SHP77 treated with DMSO at 0.1 percent for 48 hours (cell line): ENCODE measurements at places on chromosomes 5 and 9.

DNA sequence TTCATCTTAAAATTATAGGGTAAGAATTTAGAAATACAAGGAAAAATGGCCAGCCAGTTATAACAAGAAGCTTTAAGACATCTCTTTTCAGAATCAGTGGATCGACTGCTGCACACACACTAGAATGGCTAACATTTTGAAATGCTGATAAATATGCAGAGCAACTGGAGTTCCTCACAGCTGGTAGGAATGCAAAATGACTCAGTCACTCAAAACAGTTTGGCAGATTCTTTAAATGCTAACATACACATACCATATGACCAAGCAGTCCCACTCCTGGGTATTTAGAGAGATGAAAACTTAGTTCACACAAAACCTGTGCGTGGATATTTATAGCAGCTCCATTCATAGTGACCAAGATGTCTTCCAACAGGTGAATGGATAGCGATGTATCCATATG lies 23.2 kb upstream of the PSAT1 start:
- DNase-seq: no peak

GRCh38 chr9:68627594-68627993 lies 77.4 kb upstream of the PIP5K1B start:
- no peak for DNase-seq

DNA sequence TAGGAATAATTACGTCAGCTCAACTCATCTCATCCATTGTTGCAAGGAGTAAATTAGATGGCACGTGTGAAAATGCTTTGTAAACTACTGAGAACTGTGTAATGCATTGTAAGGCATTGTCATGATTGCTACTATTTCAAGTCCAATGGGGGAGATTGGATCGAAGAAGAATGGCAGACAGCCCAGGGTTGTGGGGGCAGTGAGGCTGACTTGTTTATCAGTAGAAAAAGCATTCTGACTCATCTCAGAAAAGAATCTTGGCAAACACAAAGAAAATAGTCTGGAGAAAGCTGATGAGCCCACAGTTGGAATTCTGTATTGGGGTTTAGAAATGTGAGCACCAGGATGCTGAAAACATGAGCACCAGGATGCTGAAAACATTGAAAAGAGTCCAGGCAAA lies 28.0 kb upstream of the DAP start:
- no peak for DNase-seq

DNA sequence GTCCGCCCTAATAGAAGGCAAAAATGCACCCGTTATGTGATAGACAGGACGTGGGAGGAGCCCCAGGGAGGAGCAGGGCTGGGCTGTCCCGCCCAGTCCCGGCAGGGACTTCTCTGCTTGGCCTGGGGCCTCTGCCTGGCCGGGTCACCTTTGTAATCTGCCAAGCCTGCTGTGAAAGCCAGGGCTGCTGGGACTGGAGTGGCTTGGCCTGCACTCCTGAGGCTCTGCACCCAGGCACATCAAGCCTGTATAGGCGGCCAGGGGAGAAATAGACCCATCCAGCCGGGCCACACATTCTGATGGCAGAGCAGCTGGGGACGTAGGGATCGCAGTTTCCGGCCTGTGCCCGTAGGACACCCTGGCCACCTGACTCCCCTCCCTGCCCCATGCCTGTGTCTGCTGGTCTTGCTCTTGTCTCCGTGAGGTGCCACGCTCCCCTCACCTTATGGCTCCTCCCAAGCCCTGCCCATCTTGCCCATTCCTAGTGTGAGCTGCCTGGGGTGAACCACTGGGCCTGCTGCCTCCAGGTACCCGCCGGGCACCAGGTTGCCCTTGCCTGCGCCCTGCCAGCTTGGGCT lies 28.1 kb downstream of the DYNC2I2 start:
- no peak for DNase-seq

- DNase-seq: no peak
Measured at GRCh38 chr5:176542596-176543427, 5.6 kb upstream of the RNF44 start.

DNA sequence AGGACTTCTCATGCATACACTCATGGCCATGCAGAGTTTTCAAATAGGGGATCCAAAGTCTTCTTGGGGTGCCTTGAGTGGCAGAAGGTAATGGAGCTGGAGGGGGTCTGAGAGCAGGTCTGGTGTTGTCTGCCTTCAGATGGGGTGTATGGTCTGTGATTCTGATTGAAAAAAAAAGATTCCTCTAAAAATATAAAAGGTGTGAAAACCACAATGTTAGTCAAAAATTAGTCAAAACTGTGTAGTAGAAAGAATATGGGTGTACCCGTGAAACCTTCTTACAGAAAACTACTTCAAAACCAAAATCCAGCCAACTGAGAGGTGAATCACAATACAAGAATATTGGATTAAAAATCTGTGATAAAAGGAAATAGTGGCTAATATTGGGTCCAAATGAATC lies 20.1 kb downstream of the DOCK2 start:
- no peak for DNase-seq

GRCh38 chr5:179235416-179236400 lies 109.6 kb downstream of the ADAMTS2 start:
- no peak for DNase-seq

- DNase-seq: no peak
Measured at GRCh38 chr5:10842823-10843222, 81.8 kb upstream of the DAP start.

GRCh38 chr5:123696921-123697341 lies 185.0 kb downstream of the CSNK1G3 start:
- no peak for DNase-seq

DNA sequence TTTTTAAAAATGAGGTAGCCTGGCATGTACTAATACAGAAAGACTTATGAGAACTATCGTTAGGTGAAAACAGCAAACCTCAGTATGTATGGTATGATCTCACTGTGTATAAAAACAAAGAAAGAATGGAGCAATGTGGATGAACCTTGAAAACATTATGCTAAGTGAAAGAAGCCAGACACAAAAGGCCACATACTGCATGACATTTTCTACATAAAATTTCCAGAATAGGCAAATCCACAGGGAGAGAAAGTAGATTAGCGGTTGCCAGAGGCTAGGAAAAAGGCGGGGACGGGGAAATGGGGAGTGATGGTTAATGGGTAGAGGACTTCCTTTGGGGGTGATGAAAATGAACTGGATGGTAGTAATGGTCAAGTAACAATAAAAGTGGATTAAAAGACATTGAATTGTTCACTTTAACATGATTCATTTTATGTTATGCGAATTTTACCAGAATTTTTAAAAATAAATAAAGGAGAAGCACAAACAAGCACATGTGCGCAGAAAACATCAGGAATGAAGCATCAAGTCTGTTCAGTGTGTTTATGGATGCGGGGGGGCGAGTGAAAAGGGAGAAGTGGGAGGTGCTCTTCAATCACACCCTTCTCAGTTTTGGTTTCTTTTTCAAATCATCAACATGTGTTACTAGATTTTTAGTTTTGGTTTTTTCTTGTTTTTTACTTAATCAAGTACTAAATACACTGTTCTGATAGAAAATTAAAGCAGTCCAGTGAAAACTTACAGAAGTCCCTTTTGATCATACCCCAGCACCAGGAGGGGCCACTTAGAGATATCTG lies 16.3 kb downstream of the ROR2 start:
- no peak for DNase-seq

- no peak for DNase-seq
Measured at GRCh38 chr5:160023007-160023907, 14.3 kb downstream of the TTC1 start.

DNA sequence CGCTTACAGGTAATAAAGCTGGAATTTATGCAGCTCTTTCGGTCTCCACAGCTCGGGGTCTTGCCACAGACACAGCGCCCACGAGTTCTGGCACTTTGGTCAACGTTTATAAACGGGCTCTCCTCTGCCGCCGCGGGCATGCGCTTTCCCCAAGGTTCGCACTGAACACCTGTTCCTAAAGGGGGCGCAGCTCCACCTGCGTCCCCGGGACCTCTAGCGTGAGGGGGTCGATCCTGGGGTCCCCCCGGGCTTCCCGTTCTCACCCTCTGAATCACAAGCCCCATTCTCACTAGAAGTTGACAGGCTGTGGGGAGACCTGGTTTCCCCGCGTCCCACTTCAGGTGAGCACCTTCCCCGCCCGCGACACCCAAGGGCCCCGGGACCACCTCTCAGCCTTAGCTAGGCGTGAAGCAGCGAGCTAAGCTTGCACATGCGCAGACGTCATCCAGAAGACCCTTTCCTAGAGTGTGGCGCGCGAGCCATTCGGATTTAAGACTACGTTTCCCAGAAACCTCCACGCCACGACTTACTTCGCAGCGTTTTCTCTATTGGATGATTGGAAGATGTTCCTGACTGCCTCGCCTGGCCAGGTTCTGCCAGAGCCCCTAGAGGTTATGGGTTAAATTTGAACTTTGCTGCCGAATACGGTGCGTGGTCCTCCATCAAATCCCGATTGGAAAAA lies 21.3 kb upstream of the ZNF782 start:
- DNase-seq: peak; percentile 94
